ENCODE measurements at places on chromosomes 3 and 15.

- DNase-seq, result no peak
Measured at GRCh38 chr15:33678176-33678575, 290.1 kb upstream of the CHRM5 start.

DNA sequence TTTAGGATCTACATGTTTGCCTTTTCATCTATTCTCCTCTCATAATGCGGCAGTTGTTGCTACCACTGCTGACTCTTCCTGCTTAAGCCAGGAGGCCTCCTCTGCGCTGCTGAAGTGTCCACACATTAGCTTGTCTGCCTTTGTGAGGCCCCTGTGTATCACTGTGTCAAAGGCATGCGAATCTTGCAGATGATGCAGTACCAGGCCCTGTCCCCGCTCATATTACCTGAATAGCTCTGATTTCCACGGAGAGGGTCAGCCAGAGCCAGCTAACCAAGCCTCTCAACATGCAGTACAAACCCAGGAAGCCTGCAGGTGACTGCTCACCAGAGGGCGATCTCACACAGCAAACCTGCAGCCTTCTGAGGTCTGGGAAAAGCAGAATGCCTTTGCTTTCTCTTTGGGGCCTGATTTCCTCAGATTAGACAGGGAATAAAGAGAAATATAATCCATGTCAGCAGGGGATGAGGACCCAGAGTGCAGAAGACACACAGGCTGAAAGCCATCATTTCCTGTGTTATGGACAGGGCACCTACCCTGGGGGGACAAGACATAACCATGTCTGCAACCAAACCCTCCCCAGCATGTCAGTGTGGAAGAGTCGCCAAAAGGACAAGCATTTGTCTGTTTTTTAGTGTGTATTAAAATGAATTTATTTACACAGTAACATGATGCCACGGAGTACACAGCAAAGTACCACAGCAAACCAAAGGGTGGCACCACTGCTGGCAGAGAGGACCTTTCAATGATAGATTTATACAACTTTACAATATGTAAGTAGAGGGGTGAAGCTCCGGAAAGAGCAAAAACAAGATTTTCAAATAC is 36.8 kb upstream of the TSPAN3 start:
- DNase-seq, result peak; percentile 38

- DNase-seq, result peak; percentile 33
Measured at GRCh38 chr15:95304151-95304946, 1026.2 kb upstream of the NR2F2 start.

GRCh38 chr15:78651930-78652615 is 11.1 kb upstream of the CHRNB4 start:
- no peak for DNase-seq

- DNase-seq, result peak; percentile 41
Measured at GRCh38 chr3:180063783-180064182, 27.0 kb upstream of the PEX5L start.

- no peak for DNase-seq
Measured at GRCh38 chr3:179503640-179504039, 52.4 kb upstream of the GNB4 start.

GRCh38 chr3:98886525-98886924 is 15.0 kb downstream of the DCBLD2 start:
- DNase-seq, result no peak

DNA sequence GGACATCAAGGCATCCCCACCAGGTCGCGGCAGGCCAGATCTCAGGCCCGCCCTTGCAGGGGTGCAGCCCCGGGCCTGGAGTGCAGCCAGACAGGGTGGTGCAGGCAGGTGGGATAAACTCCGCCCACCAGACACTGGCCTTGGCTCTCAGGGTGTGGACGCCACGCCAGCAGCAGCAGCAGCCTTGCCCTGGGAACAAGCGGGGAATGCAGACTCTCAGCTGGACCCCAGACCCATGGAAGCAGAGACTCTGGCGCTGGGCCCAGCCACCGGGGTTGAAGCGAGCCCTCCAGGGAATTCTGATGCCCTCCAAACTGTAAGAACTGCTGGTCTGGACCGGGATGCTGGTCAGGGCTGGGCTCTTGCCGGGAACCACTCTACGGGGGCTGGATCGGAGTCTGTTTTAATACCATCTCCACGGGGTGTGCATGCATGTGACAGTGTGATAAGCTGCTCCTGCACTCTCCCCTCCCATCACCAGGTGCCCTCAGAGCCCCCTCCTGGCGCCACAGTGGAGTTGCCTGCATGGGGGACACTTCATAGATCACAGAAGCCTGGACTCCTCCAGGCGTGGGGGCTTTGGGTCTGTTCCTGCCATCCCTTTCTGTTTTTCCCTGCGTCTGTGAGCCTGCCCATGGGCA is 142.7 kb downstream of the NSMCE3 start:
- peak; percentile 20 for DNase-seq

- no peak for DNase-seq
Measured at GRCh38 chr15:87967951-87968350, 288.6 kb downstream of the NTRK3 start.

DNA sequence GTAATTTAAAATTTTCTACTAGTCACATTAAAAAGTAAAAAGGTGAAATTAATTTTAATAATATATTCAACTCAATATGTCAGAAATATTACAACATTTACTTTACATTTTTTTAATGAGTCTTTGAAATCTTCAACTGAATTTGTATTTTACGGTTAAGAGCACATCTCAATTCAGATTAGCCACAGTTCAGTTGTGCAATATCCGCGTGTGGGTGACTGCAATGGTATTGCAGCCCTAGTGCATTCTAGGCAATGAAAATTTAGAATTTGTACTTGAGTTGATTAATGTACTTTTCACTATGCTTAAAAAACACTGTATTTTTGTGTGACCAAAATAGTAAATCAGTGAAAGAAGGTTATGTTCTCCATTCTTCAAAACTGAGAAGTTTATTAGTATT is 57.3 kb downstream of the CEP63 start:
- no peak for DNase-seq

DNA sequence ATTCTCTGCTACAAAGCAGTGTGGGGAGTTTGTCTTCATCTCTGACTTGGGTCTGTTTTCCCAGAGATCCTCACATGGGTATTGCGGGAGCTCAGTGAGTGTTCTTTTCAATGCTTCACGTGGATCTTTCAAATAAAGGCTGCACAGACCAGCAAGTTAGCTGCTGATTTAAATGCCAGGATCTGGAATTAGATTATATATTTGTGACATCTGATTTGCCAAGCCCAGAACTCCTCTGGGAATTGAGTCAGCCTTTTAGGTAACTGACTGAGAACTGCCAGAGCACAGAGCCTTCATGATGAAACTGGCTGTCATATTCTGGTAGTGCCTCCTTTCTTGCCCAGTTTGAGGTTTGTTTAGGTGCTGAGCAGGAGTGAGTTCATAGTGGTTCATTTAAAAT is 14.7 kb downstream of the EDEM1 start:
- no peak for DNase-seq

GRCh38 chr15:22243440-22244130 is 163.3 kb downstream of the OR4M2 start:
- no peak for DNase-seq

DNA sequence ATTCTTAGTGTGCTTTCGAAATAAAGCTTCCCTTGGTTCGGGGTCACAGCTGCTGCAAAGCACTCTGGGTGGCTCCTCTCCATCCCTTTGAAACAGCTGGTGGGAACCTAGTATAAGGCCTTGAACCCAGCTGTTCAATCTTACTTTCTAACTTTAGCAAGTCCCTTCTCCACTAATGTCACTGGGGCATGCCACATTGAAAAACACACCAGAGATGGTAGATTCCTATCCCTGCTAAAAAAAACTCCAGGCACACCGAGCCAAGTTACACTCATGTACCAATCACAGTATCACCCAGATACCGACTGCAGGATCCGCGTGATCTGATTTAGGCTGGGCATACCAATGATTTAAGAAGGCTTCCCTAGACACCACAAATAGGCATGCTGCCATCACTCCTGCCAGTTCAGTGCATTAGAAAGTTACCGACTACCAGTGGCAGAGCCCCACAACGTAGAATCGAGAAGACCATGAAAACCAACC is 65.0 kb downstream of the WWTR1 start:
- no peak for DNase-seq

- no peak for DNase-seq
Measured at GRCh38 chr15:91938136-91938535, 84.6 kb downstream of the SLCO3A1 start.

DNA sequence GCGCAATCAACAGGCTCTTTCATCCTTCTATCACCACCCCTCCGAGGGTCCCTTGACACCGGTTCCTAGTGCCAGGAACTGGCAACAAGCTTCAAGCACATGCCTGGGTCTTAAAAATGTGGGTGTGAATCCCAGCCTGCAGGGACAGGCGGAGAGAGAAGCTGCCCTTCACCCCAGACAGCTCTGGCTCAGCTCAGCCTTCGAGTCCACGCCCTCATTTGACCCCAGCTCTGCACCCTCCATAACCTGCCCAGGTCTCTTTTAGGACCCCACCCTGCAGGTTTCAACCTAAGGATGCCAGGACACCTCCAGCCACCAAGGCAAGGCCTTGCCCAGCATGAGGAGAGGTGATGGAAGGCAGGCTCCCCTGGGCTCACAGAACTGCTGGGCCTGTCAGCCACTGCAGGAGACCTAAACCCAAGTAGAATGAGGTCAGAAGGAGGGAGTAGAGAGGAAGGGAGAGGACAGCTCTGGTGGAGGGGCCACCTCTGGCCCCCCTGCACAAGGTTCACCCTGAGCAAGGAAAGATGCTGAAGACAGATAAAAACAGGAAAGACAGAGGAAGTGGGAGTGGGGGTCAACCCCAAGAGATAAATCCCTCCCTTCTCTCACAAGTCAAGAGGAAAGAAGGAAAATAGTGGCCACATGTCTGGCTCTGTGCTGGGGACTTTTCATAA is 2.6 kb upstream of the LOXL1 start:
- DNase-seq, result no peak

GRCh38 chr3:123693584-123694190 is 108.8 kb upstream of the HACD2 start:
- no peak for DNase-seq

- DNase-seq, result no peak
Measured at GRCh38 chr3:126339466-126339865, 17.7 kb downstream of the KLF15 start.

- no peak for DNase-seq
Measured at GRCh38 chr3:94011233-94011711, 17.1 kb downstream of the STX19 start.

- no peak for DNase-seq
Measured at GRCh38 chr15:77862651-77863104, 214.8 kb downstream of the TBC1D2B start.

GRCh38 chr3:30356866-30357753 is 249.3 kb upstream of the TGFBR2 start:
- no peak for DNase-seq

DNA sequence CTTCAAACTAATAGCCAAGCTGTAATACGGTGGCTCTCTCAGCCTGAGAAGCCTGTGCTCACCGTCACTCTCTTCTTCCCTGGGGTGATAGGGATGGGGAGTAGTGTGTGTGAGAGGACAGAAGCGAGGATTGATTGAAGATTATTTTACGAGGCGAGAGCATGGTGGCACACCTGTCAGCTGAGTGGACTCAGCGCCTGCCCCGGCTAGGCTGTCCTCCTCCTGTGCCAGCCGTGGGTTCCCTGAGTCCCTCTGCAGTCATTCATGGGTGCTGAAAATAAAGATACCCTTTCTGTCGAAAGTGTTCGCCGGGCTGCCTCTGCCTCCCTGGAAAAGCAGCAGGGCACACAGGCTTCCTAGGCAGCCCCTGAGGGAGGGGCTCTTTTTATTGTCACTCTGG is 124.1 kb downstream of the PGPEP1L start:
- DNase-seq, result no peak

DNA sequence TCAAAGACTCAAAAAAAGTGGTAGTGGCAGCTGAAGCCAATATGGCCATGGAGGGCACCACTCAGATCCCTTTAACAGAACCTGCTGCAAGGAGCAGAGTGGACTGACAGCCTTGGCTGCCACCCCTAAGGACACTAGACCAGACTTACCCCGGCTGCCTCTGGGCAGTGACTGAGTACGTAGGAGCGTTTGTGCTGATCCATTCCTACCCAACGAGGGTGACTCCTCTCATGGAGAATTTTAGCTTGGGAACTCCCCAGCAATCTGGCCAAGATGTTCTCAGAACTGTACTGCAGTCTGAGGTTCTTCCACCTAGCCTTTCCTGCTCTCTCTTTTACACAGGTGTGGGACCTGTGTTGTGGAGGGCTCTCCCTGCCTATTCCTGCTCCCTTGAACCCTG is 22.1 kb downstream of the CLEC3B start:
- no peak for DNase-seq

DNA sequence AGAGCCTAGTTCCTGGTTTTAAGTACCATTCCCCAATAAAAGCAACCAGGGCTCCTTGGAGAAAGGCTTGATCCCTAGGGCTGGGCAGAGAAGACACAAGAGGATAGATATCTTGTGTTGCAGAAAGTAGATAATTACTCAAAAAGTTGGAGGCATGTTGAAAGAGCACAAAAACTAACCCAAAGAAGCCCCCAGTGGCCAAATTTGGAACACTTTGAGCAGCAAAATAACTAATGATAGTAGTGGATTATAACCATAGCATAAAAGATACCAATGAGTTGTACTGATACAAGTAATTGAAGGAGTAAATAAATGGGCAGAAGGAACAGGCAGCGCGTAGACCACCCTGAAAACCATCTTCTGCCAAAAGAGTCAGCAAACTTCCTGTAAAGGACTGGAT is 12.0 kb downstream of the EXOSC7 start:
- no peak for DNase-seq

DNA sequence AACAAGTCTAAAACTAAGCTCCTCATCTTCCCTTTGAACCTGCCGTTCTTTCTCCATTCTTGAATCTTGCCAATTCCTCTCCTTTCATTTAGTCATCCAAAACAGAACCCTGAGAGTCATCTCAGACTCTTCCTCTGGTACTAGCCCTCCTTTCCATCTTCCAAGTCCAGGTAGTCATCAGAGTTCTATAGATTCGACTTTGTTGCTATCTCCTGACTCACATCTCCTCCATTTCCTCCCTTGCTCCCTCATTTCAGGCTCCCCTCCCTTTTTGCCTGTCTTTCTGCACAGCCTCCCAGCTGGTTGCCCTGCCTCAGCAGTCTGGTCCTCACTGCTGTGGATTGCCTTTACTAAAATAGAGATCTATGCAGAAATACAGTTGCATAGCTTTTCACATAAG is 4.7 kb downstream of the ATG7 start:
- DNase-seq, result no peak

DNA sequence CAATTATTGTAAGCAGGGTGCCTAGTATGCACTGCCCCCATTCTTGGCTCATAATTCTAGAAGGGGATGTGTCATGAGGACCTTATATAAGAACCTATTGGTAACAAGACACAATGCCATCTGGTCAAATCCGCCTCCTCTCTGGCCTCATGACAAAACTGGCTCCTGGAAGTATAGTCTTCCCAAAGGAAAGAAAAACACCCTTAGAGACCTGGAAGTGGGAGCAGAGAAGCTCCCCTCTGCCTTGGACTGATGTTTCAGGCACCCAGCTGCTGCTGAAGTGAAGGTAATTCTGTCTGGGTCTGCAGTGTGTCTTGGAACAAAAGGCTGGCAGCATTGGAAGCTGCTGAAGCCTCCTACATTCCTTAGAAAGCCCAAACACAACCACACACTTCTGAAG is 107.2 kb upstream of the CLSTN2 start:
- no peak for DNase-seq

GRCh38 chr3:64686446-64686908 is 1.3 kb downstream of the ADAMTS9 start:
- DNase-seq, result no peak

- DNase-seq, result no peak
Measured at GRCh38 chr3:104523136-104523535, 843.6 kb upstream of the ALCAM start.

Measured in Jurkat, Clone E6-1 (cell line).